ENCODE measurements at places on chromosomes 4 and X.

DNA sequence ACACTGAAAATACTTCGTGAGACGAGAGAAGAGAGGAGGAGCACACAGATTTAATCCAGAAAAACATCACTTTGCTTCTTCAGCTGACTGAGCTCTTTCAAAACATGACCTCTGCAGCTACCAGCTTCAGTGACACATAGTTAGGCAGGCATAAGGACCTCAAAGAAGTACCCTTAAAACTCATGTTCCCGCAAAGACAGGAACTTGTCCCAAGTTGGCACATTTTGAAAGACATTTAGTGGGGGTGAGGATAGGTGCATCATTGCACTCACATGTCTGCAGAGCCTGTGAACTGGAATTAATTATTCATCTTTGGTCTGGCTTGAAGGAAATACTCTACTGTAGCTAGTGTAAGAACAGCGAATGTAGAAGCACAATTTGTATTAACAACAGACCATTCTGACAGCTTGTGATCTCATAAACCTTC is 221.8 kb downstream of the MGST2 start:
- no peak for DNase-seq

DNA sequence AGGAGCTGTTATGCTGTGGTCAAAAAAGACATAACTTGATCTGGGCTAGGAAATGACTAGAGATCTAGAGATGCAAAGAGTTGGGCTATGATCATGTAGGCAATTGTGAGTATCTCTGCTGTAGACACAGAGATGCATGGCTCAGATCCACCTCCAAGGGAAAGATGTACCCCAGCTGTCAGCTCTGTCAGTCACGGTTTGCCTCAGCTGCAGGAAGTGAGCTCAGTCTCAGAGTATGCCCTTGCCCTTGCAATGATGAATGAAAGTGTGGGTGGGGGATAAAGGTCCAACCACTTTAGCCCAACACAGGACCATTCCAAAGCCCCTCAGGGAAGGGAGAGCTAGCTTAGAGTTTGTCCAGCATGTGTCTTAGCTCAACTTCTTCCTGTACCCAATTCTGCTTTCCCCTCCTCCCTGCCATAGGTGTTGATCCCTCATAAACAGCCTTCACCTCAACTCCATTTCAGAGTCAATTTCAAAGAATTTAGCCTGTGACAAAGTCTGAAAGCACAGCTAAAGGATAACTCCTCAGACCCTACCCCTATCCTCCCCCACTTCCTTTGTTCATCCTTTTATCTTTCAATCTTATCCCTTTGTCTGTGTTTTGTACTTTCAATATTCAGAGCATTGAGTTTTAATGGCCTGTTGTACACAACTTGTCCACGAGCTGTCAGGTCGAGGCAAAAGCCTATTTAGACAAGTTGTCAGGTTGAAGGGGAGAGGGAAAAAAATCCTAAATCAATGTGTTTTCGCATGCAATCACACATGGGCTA is 90.6 kb downstream of the MID1IP1 start:
- no peak for DNase-seq

- DNase-seq = no peak
These were observed 30.3 kb downstream of the BMP3 start for GRCh38 chr4:81060587-81061343.

DNA sequence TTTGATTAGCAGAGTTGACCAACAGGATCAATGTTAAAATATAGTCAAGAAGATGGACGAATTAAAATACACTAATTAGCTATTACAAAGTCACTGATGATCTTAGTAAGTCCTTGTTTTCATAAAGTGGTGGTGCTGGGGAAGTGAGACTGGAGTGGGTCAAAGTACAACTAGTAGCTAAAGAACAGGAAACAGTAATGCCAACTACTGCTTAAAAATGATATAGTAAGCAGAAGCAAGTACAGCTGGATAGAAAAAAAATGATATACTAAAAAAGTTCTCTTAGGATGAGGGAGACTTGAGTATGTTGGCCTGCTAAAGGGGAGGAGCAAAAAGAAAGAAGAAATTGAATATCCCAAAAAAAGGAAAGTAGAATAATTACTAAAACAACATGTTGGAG is 580.8 kb upstream of the FTHL17 start:
- no peak for DNase-seq

DNA sequence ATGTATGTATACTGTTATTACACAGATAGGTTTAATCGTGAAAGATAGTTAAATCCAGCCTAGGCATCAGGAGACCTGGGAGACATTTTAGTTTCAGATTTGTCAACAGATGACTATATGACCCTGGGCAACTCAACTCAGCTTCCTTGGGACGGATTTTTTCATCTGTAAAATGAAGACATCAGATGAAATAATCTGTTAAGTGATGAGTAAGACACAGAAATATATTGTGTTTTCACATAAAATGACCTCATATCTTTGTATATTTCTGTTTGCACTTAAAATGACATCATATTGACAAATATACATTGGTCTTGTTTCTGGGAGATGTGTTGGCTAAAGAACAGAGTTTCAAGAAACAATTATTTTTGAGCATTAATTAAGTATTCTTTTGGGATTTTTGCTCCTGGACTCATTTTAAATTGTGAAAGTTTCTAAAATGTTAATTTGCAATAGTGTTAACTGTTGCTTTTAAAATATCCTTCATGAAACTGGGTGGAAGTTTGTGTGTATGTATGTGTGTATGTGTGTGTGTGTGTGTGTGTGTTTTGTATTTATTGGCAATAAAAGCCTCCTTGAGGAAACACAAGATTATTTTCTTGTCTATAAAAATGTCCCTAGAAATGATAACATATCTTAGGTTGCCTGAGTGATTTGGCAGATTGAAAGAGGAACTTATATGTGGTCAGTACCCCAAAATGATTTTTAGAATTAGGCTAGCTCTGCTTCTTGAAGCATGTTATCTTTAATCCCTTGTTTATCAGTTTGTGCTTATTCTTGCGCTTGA is 29.1 kb upstream of the MMAA start:
- DNase-seq = no peak

- DNase-seq = no peak
These were observed 64.3 kb downstream of the TMEM131L start for GRCh38 chr4:153530284-153530999.

GRCh38 chr4:169225812-169226211 is 44.9 kb downstream of the SH3RF1 start:
- DNase-seq = no peak

DNA sequence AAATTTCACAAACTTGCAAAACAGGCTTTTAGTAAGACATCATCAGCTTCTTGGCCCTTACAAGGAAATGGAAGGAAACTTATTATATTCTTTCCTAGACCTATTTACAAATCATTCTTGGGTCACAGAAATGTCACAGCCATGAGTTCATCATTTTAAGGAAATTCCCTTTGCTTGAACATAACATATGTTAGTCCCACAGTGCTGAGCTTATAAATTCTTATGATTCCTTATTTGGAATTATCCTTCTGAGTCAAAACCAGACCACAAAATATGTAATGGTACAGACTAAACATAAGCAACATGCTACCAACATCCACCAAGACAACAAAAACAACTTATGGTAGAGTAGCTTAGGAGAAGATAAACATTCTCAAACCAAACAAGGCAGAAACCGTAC is 236.9 kb upstream of the CTSO start:
- DNase-seq = no peak

GRCh38 chr4:1047976-1048772 is 36.7 kb downstream of the FGFRL1 start:
- no peak for DNase-seq

GRCh38 chrX:6002056-6002455 is 226.6 kb downstream of the NLGN4X start:
- no peak for DNase-seq

- DNase-seq = no peak
These were observed 30.0 kb upstream of the ANXA5 start for GRCh38 chr4:121726642-121727268.

GRCh38 chr4:169557061-169557636 is 55.2 kb downstream of the NEK1 start:
- DNase-seq = no peak

DNA sequence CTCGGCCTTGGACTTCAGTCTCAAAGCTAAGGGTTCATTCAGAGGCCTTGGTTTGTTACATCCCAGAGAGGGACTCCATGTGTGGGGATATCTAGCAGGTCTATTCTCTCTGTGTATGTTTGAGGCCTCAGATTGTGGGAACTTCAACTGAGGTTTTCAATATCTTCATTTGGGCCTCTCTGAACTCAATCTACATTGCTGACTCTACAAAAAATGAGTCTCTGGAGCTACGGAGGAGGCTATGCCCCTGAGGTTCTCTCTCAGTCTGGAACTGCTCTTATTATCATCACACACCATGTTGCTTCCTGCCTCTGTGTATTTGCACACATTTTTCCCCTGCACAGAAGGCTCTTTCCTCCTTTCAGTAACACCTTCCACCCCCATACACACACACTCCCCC is 5.1 kb upstream of the TSR2 start:
- no peak for DNase-seq

GRCh38 chrX:41265615-41266014 is 68.3 kb upstream of the DDX3X start:
- peak; percentile 3 for DNase-seq

- DNase-seq = no peak
These were observed 35.7 kb downstream of the ACE2 start for GRCh38 chrX:15564981-15565579.

DNA sequence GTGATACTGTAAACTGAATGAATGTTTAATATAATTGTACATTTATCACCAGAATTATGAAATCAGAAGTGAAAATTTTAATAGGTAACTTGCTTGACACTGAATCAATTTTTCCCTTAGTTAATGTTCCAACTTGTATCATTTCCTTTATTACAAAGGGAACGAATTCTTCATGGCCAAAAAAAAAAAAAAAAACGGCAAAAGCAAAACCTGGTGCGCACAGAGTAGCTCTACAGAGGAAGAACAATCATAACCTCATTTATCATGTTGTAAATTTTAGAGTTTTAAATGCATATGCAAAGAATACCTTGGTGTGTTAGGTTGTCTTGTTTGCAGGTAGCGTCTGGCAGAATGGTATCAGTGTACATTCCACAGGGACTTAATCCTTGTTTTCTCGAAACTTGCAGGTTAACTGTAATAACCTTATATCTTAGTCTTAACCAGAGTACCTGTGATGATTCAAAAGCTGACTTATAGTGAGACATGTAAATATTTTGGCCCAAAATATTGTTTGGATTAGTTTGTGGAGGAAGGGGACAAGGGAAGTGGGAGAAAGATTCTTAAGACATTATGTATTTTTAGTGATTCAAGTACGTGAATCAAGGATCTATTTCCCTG is 70.0 kb downstream of the NPNT start:
- DNase-seq = no peak

GRCh38 chr4:22487328-22487727 is 28.5 kb downstream of the ADGRA3 start:
- no peak for DNase-seq

- no peak for DNase-seq
These were observed 224.9 kb upstream of the PSAPL1 start for GRCh38 chr4:7659429-7660175.

DNA sequence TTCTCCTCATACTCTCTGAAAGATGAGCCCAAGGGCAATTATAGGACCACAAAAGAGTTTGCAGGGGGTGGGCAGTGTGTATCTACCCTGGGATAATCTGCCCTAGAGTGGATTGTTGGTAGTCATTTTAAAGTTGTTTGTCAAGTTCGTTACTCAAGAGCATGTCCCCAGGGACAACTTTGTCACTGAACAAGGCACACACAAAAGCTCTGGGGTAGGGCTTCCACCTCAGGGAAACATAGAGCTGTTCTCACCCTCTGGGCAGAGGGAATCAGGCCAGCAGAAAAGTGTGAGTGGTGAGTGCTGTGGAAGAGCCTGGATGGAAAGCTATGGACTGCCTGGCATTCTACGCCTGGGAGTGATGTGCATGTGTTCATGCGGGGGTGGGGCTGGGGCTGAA is 23.3 kb upstream of the LEF1 start:
- DNase-seq = no peak

GRCh38 chrX:15301924-15302323 is 13.5 kb downstream of the ASB11 start:
- no peak for DNase-seq

DNA sequence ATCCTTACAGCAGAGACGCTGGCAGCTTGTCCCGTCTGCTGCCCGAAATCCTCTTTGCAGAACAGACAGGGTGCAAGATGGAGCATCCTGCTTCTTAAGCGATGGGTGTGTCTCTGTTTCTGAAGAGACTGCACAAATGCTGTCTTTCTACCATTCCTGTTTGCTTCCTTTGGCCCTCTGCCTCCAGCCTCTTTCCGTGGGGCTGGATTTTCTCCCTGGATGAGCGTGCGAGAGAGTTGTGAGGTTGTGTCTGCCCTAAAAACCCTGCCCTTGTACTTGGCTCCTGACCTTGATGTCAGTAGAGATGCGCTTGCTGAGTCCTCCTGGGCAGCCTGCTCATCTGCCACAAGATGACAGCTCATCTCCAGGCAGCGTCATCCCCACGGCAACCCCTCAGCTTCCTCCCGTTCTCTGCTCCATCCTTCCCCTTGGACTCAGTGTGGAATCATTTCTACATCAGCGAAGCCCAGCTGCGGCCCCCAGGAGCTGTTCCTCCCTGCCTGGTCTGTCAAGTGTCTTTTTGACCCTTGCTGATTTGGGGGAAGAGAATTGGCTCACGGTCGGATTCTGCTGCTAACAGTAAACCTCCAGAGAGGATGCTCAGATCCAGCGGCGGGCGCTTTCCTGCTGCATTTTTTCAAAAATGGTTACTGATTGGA is 246.2 kb downstream of the ASMT start:
- no peak for DNase-seq

DNA sequence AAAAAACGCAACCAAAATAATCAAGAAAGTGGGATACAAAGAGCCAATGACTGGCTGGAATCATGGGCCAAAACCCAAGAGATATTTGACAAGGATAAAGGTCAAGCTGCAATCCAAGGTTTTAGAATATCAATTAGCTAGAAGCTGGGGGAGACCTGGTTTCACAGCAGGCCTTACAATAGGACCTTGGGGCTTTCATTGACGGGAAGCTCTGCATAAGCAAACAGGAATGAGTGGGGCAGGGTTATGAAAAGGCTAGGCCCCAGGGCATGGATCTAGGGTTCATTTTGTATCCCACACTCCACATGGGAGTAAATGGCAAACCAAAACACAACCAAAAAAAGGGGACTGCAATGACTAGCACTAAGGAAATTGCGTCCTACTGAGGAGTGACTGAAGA is 215.3 kb downstream of the HS6ST2 start:
- DNase-seq = no peak

GRCh38 chr4:139622901-139623381 is 42.7 kb upstream of the MGST2 start:
- DNase-seq = no peak

GRCh38 chr4:107255114-107255513 is 219.0 kb upstream of the DKK2 start:
- no peak for DNase-seq

DNA sequence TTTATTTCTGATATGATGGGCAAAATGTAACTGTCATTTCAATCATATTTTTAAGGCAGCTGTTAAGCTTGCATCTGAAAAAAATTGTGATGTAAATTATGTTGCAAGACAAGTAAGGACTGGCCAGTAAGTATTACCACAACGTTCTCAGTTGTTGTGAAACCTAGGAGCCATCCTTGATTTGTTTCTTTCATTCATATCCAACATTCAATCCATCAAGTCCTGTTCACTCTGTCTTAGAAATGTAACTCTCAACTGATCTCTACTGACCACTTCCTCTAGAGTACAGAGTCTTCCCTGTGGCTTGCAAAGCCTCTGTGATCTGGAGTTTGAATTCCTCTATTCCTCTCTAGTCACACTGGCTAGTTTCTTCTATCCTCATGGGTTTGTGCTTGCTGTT is 161.4 kb upstream of the MAD2L1 start:
- DNase-seq = no peak
